ENCODE measurements at places on chromosomes 4 and X.

DNA sequence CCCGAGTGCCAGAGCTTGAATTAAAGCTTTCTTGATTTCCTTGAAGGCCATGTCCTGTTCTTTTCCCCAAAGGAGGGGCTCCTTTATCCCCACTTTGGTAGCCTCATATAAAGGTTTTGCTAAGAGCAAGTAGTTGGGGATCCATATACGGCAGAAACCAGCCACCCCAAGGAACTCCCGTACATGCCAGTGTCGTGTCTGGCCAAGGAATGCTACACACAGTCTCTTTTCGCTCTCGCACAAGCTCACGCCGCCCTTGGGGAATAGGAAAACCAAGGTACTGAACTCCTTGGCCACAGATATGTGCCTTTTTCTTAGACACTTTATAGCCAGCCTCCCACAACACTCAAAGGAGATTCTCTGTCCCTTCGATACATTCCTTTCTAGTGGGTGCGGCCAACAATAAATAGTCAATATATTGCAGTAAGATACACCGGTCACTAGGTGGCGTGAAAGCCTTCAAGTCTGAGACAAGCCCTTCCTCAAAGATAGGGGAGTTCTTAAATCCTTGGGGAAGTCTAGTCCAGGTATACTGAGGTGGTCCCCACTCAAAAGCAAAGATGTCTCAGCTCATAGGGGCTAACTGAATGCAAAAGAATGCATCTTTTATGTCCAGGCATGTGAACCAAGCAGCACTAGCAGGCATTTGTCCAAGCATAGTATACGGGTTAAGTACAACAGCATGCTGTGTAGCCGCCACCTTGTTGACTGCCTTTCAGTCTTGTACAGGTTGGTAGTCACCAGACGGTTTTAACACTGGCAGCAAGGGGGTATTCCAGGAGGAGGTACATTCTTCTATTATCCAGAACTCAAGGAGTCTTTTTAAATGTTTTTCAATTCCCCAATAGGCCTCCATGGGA is 57.8 kb upstream of the XAGE1B start:
- DNase-seq = peak; percentile 54

GRCh38 chr4:7552466-7552865 is 117.7 kb upstream of the PSAPL1 start:
- no peak for DNase-seq

GRCh38 chr4:176788971-176789370 is 3.8 kb downstream of the VEGFC start:
- DNase-seq = no peak

DNA sequence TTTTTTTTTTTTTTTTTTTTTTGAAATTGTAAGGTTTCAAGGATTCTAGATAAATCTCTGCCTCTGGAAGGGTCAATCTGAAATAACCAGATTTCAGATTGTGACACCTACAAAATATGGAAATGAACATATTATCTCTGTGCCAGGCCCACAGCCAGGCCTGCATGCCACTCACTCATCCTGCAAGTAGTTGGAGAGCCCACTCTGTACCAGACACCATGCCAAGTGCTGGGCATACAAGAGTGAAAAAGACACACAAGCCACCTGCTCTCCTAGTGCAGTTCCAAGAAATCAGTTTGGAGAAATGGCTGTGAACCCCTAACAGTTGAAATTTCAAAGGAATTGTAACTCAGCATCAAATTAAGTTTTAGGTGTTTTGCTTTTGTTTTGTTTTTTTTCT is 145.9 kb upstream of the NOCT start:
- no peak for DNase-seq

- peak; percentile 32 for DNase-seq
Observed at GRCh38 chrX:69128588-69128987, 36.7 kb downstream of the PJA1 start.

GRCh38 chr4:122576261-122577188 is 44.3 kb downstream of the IL21 start:
- DNase-seq = peak; percentile 50

- peak; percentile 84 for DNase-seq
Observed at GRCh38 chr4:108849611-108850168, 86.8 kb upstream of the ETNPPL start.

- no peak for DNase-seq
Observed at GRCh38 chrX:4668802-4669536, 955.5 kb upstream of the PRKX start.

GRCh38 chrX:44010626-44011025 is 37.4 kb upstream of the NDP start:
- DNase-seq = no peak

DNA sequence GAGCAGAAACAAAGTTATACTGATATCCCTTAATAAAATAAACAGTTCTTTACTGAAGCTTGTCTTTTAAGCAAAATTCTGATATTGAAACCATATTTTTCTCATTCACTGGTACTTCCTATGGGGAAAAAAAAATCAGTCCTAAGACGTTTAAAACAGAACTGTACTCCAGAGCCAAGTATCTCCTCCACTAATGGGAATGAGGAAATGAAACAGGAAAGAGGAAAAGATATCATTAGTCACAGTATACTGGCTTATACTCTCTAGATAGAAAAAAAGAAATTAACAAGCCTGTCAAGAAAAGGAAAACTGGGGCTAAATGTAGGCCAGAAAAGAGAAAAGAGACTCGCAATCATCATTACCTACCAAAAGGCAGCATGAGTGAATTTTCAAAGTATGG is 252.7 kb downstream of the CENPC start:
- no peak for DNase-seq

- peak; percentile 7 for DNase-seq
Observed at GRCh38 chr4:37953620-37954293, 6.4 kb upstream of the PTTG2 start.

- DNase-seq = no peak
Observed at GRCh38 chr4:56791316-56791715, 30.2 kb downstream of the SPINK2 start.

- DNase-seq = no peak
Observed at GRCh38 chrX:1185561-1185960, 26.9 kb downstream of the CRLF2 start.

DNA sequence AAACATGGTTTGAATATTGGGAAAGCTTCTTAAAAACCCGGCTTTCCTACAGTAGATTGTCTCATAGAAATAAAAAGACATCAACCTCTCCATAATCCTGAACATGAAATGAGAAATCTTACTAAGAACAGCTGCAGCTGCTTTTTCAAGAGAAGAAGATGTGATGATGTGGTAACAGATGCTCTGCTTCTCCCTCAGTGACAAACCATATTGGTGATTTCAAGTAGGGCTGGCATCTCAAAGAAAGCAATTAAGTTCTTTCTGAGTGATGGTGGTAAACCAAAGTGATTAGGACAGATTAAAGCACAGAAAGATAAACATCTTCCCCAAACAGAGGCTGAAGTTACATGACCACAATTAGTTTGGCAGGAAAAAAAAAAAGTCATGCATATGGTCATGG is 1477.7 kb downstream of the RAPGEF2 start:
- no peak for DNase-seq

DNA sequence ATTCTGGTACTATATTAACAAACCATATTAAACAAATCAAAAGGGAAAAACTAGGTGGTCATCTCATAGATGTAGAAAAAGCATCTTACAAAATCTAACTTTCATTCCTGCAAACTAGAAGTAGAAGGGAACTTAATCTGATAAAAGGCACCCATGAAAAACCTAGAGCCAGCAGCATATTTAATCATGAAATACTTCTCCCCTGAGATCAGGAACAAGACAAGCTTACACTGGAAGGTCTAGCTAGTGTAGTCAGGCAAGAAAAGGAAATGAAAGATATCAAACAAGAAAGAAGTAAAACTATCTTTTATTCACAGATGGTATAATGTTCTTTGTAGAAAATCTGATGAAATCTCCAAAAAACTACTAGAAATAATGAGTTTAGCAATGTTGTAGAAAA is 41.2 kb downstream of the ATP10D start:
- peak; percentile 48 for DNase-seq

GRCh38 chrX:123964156-123964834 is 2.8 kb downstream of the STAG2 start:
- DNase-seq = peak; percentile 31

DNA sequence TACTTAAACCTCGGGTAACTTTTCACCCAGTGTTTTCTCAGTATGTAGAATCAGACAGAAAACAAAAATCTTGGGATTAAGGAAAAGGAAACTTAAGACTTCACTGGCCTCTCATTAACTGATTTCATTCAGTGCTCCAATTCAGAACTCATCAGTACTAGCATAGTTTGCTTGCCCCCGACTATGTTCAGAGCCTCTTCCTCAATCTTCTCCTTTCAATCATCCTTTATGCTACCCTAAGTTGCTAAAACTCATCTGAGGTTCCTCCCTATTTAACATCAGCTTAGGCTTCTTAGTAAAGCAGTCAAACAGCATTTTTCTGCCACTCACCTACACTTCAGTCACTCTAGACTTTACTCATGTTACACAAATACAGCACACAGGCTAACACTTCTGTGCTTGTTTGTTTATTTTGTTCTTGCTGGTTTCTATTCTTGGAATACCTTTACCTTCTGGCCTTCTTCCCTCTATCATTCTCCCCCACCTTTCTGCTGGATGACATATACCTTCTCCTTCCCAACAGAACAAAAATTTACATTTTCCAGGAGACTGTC is 163.0 kb upstream of the TLL1 start:
- no peak for DNase-seq

DNA sequence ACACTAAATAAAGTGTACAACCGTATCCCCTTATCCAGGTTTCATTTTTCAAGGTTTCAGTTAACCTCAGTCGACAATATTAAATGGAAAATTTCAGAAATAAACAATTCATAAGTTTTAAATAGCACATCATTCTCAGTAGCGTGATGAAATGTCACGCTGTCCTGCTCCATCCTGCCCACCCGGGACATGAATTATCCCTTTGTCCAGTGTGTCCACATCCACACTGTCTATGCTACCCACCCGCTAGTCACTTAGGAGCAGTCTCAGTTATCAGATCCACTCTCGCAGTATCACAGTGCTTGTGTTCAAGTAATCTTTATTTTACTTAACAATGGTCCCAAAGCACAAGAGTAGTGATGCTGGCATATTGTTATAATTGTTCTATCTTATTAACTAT is 54.7 kb downstream of the FRYL start:
- no peak for DNase-seq

DNA sequence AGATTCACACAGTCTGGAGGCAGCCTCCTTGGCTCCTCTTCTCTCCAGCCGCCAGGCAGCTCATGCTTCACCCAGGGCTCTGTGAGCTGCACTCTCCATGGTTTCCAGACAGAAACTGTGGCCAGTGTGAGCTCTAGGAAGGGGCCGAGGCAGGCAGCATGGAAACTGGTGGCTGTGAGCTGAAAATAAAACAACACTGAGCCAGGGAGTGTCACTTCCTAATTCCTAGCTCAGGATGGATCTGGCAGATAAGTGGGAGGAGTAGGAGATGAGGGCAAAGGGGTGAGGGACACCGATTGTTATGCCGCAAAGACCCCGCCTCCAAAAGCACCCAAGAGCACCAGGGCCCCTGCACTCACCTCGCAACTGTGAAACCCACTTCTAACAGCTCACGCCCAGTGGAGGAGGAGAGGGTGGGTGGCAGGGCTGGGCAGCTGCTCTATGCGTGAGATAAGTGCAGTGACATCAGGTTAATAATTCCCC is 69.8 kb downstream of the FHDC1 start:
- DNase-seq = no peak

GRCh38 chr4:98861100-98861884 is 67.6 kb downstream of the EIF4E start:
- no peak for DNase-seq

DNA sequence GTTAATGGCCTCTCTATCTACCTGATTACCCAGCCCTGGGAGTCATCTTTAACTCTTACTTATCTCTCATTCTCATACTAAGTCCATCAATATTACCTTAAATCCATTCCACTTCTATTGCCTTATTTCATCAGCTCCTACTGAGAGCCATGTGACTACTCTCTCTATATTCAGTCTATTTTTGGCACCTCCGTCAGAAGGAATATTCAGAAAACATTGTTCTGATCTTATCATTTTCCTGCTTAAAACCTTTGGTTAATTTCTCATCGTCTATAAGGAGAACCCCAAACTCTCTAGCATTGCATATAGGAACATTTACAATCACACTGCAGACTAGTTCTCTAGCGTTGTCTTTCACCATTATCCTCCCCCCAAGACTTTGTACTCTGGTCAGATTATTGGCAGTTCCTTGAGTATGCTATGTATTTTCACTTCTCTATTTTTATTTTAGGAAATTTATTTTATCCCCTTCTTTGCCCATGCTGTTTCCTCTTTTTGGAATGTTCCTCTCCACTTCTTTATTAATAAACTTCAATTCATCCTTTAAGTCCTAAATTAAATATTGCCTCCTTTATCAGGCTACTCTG is 13.7 kb upstream of the AMMECR1 start:
- DNase-seq = no peak

DNA sequence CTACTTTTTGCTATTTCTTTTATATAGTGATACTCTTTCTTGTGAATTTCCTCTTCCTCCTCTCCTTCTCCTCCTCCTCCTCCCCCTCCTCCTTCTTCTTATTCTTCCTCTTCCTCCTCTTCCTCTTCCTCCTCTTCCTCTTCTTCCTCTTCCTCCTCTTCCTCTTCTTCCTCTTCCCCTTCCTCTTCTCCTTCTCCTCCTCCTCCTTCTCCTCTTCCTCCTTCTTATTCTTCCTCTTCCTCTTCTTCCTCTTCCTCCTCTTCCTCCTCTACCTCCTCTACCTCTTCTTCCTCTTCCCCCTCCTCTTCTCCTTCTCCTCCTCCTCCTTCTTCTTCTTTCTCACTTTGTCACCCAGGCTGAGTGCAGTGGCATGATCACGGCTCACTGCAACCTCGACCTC is 36.3 kb upstream of the RBMX start:
- DNase-seq = no peak

DNA sequence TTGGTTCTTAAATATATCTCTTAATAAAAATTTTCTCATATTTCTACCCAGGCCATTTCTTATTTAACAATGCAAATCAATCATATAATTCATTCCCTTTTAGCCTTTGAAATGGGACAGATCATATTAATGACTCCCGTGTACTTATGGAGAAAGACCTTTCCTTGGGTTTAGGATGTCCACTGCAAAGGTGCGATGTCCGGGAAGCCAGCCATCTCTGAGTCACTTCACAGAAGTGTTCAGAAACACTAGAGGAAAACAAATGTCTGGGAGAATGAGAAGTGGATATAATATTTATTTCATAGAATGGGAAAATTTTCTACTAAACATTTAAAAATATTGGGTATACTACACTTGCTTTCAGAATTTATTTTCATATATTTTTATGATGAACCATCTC is 15.3 kb downstream of the INTU start:
- DNase-seq = no peak

DNA sequence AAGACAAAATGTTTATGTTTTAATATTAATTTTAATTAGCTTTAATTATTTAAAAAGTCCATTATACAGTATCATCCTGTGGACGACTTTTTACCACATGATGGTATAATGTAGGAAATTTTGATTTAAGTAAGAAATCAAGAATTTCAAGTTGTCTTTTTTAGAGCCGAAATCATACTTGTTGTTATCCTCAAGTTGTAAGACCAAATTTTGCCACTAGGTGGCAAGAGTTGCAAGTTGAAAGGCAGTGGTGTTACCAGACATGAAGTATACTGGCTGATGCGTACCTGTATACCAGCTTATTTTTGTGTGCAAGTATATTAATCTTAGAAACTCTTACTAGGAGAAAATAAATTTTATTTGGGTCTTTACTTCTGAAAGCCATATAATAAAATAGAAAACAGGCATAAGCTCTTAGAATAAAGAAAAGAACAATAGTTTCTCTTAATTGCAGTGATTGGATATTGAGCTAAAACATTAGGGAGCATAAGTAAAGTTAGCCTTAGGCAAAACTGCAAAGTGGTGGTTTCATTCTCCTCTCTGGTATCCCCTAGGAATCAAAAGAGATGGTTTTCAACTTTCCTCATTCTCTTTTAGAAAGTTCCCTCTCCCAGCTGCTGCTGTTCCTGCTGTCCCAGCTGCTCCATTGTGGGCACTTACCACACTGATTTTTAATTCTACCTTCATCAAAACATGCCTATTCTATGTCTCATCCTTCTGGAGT is 118.0 kb upstream of the WDFY3 start:
- DNase-seq = peak; percentile 71

All from fibroblast of skin of back (primary cell).